ENCODE measurements at places on chromosomes 5 and 9.

DNA sequence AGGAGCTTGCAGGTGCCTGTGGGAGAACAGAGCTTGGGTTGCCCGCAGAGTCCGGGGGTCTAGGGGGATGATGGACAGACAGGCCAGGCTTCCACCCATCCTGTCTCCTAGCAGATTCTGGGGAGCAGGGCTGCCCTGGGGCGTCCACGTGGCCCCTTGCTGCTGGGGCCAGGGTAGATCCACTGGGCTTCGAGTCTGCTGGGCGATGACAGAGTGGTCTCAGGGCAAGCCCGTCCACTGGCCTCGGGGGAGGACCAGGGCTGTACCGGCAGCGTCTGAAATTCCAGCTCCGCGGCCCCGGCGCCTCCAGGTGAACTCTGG is 124.2 kb upstream of the IRX4 start:
- no peak for DNase-seq

DNA sequence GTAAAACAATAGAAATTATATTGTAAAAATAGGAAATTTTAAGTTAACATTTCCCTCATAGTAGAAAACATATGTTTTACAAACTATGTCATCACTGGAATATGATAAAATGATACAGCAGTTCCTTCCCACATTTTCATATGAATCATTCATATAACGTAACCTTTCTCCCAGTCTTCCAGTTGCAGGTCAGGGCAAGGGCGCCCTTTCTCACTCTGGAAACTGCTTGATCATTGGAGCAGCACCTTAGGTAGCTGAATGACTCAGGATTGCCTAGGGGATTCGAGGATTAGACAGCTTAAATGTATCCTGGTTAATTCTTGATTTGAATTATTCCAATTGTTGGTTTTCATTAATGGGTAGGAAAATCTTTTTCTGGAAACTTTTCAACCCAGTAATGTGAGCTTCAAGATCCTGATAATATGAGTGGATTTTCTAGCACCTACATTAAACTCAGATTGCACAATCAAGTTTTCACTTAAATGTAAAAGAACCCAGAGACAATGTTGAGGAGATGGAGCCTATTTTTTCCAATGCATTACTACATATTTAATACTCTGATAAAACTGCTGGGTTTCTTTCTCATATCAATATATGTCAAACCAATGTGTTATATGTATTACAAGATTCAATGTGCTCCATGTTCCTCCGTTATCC is 32.6 kb upstream of the ANXA1 start:
- DNase-seq, result no peak

- DNase-seq, result no peak
These were observed 27.0 kb downstream of the ZNF169 start for GRCh38 chr9:94286116-94286515.

- no peak for DNase-seq
These were observed 13.5 kb upstream of the ANKRD18B start for GRCh38 chr9:33510262-33511183.

DNA sequence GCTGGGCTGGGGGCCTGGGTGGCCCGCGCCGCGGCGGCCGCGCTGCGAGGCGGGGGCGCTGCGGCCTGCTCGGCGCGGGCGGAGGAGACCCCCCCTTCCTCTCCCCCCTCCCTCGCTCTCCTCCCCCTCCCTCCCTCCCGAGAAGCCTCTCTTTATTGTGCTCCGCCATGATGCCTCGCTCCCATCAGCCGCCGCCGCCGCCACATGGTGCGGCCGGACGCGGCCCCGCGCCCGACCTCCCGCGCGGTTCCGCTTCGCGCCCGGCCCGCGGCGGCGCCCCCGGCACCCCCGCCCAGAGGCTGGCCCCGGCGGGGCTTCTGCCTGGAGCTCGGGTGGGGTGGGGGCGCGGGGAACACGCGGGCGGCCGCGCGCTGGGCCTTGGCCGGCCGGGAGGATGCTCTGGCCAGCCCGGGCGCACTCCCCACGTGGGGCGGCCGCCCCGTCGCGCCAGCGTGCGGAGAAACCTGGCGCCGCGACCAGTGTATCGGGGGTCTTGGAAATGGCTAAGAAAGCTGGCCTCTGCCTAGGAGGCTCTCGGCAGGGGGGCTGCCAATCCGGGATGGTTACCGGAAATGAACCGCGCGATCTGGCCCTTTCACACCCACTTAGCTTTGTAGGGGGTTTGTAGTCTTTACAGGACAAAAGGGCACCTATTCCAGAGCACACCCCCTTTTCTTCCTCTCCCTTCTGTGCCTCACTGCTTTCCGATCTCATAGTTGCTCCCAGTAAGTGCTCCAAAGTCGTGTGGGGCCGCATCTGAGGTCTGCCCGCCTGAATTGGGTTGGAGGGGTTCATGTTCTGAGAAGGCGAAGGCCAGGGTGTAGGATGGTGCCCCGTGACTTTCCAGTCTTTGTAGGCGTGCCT is 1.0 kb downstream of the SET start:
- DNase-seq, result no peak

DNA sequence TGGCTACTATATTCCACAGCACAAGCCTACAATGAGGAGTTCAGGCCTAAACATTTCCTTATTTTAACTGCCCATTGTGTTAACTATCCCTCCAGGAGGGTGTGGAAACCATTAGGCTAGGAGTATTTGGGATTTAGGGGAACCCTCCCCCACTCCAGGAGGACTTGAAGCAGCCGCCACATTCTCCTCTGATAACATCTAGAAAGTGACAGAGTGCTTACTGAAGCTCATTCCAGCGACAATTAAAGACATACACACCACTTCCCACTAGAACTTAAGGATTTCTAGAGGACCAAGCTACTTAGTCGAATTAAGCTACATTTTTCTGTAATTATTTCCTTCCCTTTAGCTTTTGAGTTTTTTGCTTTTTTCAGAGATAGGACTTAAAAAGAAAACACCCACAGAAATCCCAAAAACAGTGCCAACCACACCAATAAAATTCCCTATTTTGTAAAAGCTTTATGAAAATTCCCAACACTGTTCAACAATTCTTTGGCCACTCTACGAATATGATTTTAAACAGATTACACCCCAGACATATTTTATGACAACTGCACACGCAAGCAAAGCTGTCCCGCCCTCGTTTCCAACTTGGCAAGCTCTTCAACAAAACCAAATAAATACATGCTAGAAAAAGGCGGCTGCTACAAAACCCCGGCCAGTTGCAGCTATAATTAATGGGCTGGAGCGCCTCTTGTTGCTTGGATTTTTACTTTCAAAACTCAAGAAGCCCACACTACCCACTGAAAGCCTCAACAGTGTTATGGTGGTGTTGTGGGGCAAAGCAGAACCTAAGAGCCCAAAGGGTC is 4.5 kb downstream of the ROR2 start:
- DNase-seq, result no peak

DNA sequence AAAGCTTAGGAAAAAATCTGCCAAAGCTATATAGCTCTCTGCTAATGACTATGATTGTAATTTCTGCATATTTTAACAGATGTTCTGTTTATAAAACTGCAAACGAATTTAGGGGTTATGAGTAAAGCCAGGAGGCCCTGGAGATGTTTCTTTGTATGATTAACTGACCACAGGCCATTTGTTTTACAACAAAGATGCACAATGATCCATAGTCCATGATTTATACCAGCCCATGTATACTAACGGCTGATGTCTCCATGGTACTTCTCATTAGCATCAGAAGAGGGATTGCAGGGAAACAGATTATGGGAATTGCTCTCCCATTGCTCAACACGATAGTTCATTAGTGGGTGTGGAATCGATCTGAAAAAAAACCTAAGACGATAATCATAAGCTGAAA is 78.9 kb downstream of the PPP2R2B start:
- DNase-seq, result no peak

- DNase-seq, result no peak
These were observed 88.4 kb upstream of the HSPA9 start for GRCh38 chr5:138663561-138663960.

DNA sequence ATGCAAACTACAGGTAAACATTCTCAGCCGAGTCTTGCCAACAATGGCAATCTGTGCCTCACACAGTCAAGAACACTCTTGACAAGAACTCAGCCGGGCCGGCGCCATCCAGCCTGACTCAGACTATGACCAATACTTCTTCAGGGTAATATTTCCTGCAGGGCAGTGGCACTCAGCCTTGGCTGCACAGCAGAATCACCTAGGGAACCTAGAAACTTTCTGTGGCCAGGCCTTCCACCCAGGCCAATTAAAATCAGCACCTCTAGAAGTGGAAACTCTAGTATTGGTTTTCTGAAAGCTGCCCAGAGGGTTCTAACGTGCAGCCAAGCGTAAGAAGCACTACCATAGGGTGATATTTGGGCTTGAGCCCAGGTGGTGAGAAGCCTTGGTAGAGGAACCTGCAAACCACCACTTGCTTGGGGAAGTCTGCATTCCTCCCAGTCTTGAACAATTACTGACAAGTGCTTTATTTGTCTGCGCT is 120.6 kb downstream of the TTLL11 start:
- DNase-seq, result no peak

DNA sequence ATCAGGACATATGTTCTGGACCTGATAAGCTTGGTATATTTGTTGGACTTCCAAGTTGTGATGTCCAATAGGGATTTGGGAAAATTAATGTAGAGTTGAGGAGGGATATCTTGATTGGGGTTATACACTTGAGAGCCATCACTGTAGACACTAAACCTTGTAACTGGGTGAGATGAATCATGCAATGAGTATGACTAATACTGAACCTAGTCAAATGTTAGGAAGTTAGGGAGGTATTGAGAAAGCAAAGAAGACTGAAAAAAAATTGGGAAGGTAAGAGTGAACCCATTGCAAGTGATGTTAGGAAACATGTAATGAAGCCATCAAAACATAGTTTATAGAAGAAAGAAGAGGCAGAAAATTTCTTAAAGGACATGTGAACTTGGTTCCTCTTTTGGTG is 668.4 kb upstream of the CDH9 start:
- no peak for DNase-seq

DNA sequence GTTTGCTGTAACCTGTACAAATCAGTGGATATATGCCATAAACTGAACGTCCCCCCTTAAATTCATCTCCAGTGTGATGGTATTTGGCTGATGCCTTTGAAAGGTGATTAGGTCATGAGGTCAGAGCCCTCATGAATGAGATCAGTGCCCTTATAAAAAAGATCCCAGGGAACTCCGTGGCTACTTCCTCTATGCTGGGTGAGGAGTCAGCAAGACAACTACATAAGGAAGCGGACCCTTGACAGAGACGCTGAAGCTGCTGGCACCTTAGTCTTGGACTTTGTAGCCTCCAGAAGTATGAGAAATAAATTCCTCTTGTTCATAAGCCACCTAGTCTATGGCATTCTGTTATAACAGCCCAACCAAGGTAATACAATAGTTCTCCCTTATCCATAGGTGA is 215.1 kb upstream of the ZNF608 start:
- DNase-seq, result no peak

DNA sequence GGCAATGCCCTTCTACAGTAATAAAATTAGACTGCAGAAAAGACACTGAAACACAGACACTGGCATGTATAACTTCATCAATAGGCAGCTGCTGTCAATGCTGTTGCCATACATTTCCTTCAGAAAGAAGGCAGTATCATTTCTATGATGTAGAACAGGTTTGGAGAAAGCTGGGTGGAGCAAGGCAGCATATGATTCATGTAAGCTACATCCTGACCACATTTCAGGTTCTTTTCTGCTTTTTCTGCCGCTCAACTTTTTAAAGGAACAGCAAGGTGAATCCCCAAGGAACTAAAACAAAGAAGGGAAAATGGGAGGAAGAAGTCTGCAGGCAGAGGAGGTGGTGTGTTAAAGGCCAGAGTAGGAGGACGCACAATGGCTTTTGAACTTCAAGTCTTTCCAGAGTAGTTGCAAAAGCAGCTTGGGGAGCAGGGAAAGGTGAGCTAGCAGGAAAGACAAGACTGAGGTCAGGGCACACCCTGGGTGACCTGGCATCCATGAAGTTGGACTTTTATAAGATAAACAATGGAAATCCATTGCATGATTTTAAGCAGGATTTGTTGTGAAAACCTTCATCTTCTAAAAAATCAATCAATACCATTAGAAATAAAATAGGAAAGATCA is 142.1 kb downstream of the MED10 start:
- no peak for DNase-seq

Data from stimulated activated CD8-positive, alpha-beta memory T cell treated with anti-CD3 and anti-CD28 coated beads, Interleukin-12 subunit alpha, Interleukin-12 subunit beta, amount 100 ng/mL, for 1 hour (primary cell).